GOT3 (cell line): ENCODE measurements at places on chromosomes 2 and 18.
A peak's percentile ranks its signal among the peaks of the same experiment; 100 is the strongest.

DNA sequence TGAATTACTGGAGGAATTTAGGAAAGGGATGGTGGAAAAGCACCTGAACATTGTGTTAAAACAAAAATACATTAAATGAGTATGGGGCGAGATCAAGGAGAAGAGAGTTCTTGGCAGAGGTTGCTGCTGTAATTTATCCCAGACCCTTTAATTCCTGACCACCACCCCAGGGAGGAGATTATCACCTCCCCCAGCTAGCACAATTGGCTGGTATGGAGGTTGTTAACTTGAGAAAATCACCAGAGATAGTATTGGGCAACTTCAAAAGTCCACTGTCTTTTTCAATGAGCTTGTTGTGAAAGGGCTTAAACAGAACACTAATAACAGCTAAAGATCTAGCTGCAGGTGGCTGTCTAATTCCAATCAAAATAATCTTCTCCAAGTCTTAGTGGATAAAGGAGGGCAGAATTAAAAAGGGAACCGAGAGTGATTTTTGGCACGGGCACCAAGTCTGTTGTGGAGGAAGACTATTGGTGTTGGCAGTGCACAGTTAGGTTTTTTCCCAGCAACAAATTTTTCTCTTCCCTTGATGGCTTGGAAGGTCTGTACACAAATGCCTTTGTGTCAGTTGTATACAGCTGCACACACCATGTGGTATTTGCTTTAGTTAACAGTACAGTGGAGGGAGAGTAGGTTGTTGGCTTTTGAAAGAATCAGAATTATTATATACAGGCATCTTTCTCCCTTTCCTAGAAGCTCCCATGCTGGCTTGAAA lies 289.5 kb downstream of the SLC4A3 start:
- no peak for DNase-seq

DNA sequence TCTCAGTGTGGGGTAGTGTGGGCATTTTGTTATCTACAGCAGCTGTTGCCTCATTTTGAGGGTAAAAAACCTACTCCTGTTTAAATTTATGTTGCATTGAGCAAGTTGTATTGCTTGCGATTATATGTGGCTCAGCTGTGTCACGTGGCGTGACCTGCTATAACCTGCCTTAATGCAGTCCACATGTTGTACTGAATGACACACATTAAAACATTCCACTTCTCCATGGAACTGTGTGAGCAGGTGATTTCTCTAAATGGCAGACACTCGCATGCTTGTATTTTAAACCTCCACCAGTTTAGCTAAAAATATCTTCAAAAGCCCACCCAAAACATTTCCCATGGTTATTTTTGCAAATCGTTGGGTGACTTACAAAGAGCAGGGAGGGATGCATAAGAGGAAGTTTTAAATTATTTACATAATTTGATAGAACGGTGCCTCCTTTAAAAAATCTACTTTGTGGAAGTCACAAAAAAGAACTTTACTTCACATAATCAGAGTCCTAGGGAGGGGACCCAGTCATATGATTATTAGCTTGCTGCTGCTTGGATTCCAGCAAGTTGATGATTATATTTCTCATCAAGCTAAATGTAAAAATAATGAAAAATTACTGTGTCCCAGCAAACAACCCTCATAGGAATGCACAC lies 163.3 kb upstream of the ZEB2 start:
- no peak for DNase-seq

GRCh38 chr18:74081966-74082741 lies 65.5 kb downstream of the FBXO15 start:
- DNase-seq: no peak

DNA sequence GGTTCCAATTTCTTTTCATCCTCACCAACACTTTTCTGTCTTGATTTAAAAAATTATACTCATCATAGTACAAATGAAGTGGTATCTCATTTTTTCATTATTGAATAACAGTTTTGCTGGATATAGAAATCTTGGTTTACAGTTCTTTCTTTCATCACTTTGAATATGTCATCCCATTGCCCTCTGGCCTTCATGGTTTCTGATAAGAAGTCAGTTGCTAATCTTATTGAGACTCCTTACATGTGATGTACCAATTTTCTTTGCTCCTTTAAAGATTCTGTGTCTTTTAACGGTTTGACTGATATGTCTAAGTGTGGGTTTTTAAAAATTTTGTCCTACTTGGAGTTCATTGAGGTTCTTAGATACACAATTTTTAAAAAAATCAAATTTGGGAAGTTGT lies 35.0 kb downstream of the SLC3A1 start:
- no peak for DNase-seq

DNA sequence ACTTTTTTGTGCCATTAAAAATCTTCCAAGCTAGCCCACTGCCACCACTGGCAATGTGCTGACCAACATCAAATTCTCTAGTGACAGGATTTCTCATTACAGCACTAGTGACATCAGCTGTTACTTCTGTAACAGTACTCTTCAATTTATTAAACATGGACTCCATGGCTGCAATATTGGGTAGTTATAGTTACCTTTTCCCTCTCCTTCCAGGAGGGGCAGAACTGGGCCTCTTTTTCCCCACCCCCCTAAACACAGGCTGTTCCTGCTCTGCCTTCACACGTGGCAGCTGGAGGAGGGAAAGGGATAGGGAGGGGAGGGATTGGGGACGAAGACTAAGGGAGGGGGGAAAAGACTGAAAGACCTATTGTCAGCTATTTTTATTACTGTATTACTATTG lies 38.1 kb downstream of the TRAK2 start:
- no peak for DNase-seq

DNA sequence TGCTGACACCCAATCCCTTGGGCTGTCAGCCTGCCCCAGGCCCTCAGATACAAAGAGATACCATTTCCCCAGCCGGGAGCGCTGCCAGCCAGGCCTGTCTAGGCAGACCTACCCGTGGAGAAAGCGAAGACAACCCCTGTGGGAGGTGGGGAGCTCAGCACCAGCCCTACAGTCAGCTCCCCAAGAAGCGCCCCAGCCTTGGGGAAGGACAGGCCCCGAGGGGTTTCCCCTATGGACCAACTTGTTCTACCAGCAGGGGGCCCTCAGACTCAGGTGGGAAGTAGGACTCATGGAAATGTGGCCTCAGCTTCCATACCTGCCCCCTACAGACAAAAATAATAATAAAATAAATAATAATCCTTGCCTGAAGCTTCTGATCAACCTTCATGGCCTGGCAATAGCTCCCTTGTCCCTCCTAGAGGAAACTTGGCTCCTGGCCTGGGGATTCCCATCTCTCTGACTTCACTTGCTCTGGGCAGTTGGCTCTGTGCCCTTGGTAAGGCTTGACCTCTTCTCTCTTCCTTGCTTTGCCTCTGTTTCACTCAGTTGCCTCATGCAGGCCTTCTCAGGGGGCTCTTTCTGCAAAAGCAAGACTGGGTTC lies 7.0 kb downstream of the SLC35F6 start:
- DNase-seq: peak; percentile 42

GRCh38 chr18:3666526-3667254 lies 216.7 kb downstream of the TGIF1 start:
- DNase-seq: no peak

DNA sequence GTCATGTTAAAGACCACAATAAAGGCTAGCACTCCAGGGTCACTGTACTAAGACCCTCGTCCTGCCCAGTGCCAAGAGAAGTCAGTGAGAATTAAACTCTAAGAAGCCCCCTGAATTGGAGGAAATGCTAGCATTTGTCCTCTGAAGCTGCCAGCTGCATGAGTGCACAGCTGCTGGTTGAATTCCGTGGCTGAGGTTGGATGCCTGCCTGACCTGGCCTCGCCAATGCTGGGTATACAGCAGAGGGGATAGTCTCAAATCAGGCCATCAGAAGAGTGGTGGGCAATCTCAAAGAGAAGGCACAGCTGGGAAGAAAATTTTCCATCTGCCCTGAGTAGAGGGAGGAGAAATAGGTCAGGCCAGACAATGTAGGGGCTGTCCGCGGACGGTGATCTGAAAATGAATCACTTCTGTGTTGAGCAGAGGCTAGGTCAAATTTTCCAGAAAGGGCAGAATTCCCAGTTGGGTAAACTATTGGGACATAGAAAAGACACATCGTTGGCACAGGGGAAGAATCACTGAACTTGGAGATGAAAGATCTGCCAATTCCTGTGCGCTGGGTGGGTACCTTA lies 110.5 kb upstream of the AGAP1 start:
- peak; percentile 19 for DNase-seq

DNA sequence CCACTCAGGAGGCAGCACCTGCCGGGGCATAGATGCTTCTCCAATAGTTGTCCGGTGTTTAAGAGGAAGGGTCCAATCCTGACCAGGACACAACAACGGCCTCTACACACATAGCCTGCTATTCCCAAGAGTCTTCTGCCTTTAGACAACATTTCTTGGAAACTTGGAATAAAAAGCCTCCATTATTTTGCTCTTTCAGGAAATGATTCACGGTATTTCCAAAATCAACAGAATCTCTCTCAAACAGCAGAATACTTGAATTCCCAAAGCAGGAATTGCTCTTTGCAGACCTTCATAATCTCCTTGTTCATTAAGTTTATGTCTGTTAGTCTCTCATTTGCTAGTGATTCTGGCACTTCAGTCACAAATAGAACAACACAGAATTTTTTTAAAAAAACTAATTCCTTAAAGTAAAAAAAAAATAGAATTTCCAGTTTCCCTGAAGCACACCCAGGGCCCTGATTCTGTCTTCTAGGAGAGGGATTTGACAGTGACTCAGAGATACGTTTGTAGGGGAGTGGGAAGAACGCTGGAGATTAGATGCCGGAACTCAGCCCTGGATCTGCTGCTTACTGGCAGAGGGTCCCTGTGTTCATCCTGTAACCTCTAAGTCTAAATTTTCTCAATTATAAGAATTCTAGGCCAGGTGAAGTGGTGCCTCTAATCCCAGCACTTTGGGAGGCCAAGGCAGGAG lies 74.7 kb downstream of the NAB1 start:
- no peak for DNase-seq

- DNase-seq: no peak
Observed at GRCh38 chr2:189880832-189881492, 96.7 kb downstream of the PMS1 start.

DNA sequence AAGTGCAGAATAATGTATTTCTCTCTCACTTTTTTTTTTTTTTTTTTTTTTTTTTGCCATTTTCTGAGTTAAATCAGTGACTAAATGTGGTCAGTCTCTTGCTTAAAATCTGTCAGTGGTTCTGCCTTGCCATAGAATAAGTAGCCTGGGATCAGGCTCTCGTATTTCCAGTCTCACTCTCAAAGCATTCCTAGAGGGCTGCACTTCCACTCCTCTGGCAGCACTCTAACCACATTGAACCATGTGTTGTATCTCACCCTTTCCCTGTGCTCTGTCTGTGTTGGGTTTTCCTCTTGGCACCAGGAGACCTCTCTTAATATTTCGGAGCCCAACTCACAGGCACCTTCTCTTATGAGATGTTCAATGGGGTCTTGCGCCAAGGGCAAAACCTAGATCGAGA lies 304.4 kb downstream of the CTNNA2 start:
- no peak for DNase-seq

GRCh38 chr2:28063492-28063962 lies 173.0 kb downstream of the BABAM2 start:
- DNase-seq: no peak

- DNase-seq: no peak
Observed at GRCh38 chr2:105712981-105713596, 31.6 kb upstream of the NCK2 start.

DNA sequence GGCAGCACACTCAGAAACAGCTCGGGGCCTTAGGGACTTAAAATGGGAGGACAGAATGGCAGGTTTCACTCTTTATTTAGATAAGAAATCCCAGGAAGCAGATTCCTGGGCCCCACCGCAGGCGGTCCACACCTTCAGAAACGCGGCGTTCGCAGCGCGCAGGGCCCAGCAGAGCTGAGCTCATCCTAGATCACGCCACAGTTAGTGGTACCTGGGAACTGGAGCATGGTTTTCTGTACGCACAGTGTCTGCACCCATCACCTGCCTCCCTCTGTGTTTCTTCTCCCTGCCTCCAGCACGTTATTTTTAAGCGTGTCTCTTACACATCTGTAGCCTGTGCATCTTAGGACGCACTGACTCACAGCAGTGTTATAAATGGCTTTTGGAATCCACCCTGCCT lies 242.1 kb downstream of the ALPK2 start:
- no peak for DNase-seq

DNA sequence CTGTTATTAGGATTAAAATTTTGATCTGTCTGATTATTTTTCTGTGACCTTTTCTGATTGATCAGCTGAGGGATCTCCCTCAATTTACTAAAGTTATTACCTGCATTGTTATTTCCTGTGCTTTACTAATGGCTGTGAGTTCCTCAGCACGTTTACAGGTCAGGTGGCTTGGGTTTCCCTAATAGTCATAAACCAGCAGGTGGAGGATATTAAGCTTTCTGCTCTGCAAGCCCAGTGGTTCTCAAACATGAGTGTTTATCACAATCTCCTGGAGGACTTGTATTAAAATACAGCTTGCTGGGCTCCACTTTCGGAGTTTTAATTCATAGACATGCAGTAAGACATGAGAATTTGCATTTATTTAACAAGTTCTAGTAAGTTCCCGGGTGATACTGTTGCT lies 22.4 kb upstream of the UGP2 start:
- DNase-seq: no peak

DNA sequence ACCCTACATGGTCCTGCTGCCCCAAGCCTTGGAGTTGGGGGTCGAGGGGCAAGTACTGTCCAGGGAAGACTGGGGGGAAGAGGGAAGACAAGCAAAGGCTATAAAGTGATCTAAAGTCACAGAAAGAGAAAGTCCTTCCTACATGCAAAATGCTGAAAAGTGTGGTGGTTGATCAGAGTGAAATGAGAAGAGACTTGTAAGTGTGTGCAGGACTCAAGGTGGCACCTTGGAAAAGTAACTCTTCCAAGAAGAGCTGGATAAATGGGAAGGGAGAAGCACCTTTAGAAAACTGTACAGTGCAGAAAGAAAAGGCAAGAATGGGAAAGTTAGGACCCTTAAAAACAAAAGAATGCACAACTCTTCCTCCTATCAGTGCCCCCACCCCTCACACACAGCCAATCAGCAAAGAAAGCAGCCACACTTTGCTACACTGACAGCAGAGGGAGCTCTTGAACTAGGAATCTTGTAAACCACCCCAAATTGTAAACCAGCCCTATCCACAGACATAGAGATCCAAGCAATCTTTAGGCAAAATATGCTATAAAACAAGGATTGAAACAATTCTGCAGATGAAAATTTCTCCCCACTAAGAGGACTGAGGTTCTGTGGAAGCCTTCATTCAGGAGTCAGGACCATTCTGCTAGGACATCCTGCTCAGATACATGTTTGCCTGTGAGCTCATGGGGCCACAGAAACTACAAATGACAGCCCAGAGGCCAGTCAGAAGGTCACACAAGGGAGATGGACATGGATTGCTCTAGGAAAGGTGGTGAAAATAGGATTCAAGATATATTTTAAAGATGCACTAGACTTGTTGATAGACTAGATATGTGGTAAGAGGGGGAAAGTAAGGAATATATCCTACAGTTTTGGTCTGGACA lies 146.4 kb downstream of the FTCDNL1 start:
- no peak for DNase-seq
